ENCODE measurements at places on chromosomes 1 and 21.

GRCh38 chr21:44018813-44019567, 6.9 kb downstream of the TRAPPC10 start:
- DNase-seq, result peak; percentile 2

DNA sequence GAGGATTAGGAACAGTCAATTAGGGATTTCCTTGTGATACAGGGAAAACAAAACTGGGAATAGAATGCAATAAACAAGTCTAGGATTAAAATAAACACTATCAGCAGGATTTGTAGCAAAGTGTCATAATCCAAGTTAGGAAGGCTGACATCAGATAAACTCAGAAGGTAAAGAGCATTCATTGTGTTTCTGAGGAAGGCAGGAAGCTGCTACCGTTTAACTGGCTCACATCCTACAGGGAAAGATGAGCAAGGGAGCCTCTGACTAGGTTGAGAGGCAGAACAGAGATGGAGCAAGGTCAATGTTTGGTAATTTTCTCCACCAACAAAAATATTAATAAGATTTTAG, 124.7 kb downstream of the POU2F1 start:
- no peak for DNase-seq

DNA sequence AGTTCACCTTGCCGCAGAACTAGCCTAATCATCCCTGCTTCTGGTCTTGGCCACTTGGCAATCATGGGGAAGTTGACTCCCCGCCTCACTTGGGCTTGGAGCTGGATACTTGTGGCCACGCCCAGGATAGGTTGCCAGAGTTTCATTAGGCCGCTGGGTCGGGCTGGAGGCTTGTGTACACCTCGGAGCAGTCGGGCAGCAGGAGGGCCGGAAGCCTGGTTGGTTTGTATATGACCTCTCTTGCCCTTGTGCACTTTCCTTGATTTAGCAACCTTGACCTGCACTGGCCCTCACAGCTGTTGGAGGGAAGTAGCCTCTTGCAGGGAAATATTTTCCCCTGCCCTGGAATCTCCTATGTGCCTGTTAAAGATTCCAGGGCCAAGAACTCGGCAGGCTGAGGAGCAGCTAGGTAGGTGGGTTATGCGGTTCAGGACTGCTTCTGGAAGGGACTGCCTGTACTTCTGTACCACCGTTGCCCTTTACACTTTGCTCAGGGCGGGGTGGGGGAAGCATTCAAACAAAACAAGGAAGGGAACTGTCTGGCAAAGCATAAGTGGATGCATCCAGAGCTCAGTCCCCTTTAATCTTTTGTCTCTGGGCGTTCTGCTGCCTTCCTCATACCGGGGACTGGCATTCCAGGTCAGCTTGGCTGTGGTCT, 83.5 kb downstream of the UCK2 start:
- DNase-seq, result no peak

DNA sequence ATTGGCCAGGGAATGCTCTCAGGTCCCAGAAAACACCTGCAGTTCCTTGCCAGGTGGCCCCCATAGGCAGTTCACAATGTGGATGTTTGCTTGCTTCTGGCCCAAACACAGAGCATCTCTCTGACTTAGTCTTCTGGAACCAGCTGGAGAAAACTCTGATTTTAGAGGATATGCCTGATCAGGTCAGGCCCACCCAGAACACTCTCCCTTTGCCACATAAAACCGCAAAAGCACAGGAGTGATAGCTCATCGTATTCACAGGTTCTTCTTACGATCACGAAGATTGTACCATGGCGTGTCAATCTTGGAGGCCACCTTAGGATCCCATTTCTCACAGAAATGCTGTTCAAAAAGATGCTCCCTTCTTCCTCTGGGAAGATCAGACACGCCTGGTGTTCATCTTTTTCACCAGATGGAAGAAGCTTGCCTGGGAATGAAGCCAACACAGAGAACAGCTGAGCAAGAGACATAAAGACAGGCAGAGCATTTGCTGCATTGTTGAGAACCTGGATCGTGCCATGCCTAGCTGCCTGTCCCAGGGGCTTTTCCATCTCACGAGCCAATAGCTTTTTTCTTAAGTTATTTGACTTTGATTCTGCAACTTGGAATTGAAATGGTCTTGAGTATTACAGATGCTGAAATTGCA, 11.6 kb upstream of the CD247 start:
- no peak for DNase-seq

DNA sequence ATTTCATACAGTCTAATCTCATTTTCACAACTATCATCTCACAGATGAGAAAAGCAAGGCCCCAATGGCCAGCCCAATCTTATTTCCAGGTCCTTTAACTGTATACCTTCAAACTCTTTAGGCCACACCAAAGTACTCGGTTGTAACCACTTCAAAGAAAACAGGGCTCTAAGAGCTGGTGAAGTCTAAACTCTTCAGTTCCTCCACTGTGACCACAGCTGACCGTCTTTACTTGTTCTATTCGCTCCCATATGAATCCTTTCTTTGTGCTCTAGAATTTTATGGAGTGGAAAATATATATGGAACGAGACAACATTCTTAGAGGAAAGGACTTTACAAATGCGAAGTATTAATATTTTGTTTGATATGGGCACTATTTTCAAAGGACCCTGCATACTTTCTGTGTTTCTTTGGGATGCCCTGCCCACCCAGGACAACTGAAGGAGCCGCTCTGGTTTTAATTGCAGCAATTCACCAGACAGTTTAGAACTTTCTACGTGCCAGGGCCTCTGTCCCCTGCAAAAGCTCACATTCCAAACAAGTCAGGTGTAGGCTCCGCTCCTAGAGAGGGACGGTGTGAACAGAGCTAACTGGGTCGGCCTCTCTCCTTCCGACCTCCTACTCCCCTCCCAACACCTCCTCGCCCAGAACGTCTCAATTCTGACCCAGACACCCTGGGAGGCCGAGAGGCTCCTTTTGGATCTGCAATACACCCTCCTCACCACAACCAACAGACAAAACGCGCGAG, 15.7 kb downstream of the IER5 start:
- DNase-seq, result no peak

- DNase-seq, result no peak
These were observed 25.7 kb downstream of the LAMB3 start for GRCh38 chr1:209626346-209627026.

DNA sequence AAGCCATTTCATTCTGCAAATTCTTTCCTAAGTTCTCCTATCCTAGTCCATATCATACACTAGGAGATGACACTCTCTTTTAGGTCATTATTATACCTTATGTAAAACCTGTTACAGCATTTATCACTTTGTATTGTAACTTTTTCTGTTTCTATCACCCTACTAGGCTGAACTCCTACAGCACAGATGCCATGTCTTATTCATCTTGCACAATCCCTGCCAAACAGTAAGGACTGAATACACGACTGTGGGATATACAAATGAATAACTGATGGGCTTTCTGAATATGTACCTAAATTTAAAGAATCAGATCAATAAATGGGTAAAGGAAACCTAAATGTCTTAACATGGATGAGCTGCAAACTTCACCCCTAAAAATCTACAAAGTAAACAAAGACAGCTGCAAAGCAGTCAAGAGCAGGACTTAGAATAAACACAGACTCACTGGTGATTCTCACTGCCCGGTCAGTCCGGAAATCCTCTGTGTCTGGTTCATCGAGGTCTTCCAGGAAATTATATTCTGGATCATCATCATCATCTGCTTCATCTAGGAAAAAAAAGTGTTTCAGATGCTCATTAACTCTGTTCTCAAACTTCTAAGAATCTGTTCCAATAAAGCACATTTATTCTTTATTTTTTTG, 62.3 kb downstream of the GON4L start:
- no peak for DNase-seq

DNA sequence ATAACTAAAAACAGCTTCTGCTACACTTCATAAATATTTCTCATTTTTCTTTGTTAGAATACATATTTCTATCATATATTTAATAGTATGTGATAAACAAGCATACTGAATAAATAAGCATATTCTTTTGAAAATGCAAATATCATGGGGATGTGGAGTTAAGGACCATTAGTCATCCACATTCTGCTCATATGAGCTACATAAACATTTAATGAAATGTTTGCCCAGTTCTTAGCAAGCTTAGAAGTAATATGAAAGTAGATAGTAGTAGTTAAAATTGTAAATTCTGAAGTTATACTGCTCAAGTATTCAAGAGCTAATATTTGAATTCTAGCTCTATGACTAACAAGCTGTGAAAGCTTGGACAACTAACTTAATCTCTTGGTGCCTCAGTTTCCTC, 10.1 kb upstream of the GORAB start:
- DNase-seq, result no peak

DNA sequence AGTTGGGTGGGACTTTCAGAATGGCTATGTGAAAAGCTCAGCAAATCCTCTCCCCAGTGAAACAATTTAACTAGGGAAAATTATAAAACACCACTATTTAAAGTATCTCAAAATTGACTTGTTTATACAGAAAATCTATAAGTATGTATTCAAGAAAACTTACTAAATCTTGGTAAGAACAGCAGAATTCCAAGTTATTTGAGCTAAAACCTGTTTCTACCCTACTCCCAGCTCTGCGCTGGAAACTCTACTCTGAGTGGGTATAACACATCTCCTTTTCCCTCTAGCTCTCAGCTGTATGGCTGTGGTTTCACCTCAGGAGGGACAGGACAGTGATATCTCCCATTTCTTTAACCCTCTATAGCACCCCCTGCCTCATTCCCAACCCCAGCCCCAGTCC, 295.2 kb upstream of the POGK start:
- no peak for DNase-seq

GRCh38 chr21:18248171-18248570, 3.5 kb downstream of the CHODL start:
- no peak for DNase-seq

GRCh38 chr1:9108056-9108665, 20.7 kb downstream of the GPR157 start:
- DNase-seq, result no peak

DNA sequence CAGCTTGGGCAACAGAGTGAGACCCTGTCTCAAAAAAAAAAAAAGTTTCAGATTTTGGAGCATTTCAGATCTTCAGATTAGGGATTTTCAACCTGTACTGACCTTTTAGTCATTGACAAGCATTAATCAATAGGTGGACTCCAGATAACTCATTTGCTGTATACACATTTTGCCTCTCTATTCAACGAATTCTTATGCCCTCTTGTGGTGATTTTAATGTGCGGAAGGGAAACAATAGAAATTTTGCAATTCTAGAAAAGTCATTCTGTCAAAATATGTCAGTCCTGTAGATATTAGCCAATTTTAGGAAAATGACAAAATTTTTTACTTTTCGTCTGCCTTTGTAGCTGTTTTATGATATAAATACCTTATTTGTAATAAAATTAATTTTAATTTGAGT, 11.6 kb upstream of the OR2G2 start:
- DNase-seq, result peak; percentile 87

- no peak for DNase-seq
These were observed at the start of gene CACNA1S for GRCh38 chr1:201112173-201112731. TSS of gene CACNA1S (minus strand) at chr1:201112426. CDS start at chr1:201112339, 87 bp downstream.

- no peak for DNase-seq
These were observed 14.1 kb downstream of the C1orf87 start for GRCh38 chr1:60059468-60059867.

- no peak for DNase-seq
These were observed 53.5 kb upstream of the S1PR1 start for GRCh38 chr1:101183388-101183699.

DNA sequence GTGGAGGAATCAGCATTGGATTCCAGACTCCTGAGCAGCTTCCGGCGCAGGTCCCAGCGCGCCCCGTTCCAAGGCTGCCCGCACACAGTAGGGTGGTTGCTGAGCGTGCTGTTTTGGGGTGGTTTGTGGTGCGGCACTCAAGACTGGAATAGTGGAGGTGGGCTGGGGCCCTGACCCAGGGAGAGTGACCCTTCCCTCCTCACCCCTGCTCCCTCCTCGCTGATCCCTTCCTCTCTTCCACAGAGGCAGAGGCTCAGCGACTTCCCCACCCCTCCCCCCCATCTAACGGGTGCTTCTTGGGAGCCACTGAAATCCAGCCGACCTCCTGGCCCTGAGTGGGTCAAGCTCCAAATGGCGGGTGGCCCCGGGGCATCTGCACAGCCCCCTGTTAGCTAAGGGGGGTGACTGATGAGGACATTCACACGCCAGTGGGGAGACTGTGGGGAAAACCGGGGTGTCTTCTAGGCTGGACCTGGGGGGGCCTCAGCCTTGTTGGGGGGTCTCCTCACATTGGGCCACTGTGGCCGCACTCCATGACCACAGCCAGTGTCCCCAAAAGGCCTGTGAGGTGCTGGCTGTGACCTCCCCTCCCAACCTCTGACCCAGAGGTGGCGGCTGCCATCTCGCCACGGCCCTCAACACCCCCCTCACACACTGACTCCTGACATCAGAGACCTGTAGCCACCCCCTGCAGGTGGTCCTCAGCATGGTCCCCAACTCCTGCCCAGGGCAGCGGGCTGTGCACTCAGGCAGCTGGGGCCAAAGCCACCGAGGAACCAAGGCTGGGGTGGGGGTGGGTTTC, 3.9 kb upstream of the HES4 start:
- no peak for DNase-seq

DNA sequence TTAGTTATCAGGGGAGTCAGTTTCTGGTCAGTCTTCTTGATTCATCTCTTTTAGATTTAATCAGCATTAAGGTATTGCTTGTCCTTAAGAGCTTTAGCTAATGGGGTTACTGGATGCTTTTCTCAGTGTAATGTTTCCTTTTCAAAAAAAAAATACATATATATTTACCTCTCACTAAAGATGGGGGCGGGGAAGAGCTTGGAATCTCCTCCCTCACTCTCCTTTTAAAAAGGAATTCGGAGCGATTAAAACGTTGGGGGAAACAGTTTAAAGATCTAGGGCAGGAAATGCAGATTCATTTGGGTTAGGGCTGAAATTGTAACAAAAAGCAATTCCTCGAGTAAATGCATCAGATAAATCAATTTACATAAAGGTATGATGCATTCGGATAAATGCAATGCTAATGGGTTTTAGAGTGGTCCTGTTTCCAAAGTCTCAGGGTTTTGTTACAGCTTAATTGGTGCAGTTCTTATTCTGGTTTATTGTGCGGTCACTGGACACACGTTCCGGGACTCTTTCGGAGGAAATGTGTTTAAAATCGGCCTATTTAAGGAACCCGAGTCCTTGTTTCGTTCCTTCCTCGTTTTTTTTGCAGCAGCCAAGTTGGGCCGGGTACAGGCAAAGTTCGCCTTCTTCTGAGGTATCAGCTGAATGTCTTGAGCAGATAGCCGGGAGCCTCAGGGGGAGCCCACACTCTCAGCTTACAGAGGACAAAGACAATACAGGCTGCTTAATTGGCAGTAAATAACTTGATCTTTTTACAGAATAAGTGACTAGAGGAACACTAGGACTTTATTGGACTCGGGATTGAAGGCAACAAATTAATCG, 1.6 kb downstream of the LMO4 start:
- peak; percentile 58 for DNase-seq

DNA sequence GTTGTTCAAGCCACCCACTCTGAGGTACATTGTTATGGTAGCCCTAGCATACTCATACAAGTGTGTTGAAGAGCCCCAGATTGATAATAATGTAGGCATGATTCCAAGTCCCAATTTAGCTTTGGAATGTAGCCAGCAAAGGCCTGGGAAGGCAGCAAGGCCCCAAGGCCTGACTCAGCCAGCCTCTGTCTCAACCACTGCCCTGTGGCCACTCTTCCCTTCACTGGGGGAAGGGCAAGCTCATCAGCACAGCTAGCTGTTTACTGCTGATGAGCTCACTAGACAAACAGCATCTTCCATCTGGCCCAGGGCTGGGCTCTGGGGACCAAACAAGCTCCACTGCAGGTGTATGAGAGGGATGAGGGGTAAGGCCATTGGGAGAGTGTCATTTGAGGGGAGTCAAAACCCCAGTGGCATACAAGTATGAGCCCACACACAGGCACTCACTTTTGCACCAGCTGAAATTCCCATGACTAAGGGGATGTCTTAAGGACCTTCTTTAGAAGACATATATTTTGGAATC, 2.2 kb upstream of the IRF6 start:
- DNase-seq, result no peak

Data from Kasumi-1 (cell line).